ENCODE measurements at places on chromosomes 6 and 20. TPM values are rescaled to one million over a fixed set of nuclear protein-coding genes. Genes with fewer than 3 reads are reported as not detected.

DNA sequence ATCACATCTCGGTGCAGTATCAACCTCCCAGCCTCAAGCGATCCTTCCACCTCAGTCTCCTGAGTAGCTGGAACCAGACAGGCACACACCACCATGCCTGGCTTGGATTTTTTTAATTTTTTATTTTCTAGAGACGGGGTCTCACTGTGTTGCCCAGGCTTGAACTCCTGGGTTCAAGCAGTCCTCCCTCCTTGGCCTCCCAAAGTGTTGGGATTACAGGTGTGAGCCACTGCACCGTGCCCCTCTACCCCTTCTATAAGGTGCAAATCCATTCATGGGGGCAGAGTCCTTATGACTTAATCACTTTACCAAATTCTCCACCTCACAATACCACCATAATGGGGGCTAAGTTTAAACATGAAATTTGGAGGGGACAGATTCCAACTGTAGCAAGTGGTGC lies 37.7 kb downstream of the TMEM181 start:
- no peak overlapping the region for H3K4me3 ChIP-seq
- no peak overlapping the region for H3K27ac ChIP-seq
- no peak for DNase-seq
- H3K27me3 ChIP-seq = no peaks in the 10 kb centered on the region
- H3K4me1 ChIP-seq = no peaks in the 10 kb centered on the region

DNA sequence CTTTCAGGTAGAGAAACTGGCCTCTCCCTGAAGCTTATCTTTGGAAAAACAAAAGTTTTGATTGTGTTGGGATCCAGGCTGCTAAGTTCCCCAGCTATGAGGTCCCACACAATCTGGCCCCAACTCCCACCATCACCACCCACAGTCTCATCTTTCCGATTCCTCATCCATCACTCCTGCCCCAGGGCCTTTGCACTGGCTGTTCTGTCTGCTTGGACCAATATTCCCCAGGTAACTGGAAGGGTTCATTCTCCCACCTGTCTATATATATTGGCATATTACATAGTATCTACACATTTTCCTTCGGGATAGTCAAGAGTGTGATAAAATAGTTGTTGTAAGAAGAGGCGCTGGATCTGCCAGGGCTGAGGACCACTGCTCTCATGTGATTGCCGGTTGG lies 52.0 kb downstream of the CPNE5 start:
- H3K27ac ChIP-seq = no peak overlapping the region
- no peak for DNase-seq
- no peaks in the 10 kb centered on the region for H3K4me1 ChIP-seq
- H3K4me3 ChIP-seq = no peak overlapping the region

DNA sequence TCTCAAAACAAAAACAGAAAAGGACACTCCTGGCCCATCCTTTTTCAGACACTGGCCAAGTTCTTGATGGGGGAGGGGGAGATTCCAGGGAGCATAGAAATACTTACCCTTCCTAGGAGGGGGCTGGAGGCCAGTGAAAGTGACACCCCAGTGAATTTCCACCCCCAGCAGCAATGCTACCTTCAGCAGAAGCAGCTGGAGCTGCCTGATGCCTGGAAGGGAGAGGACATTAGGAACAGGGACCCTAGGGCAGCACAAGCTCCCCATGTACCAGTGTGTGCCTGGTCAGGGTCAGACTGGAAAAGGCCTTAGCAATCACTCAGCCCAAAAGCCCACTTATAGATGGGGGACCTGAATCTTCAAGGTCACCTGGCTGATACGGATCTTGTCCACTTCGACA lies 2.4 kb downstream of the MICAL1 start:
- DNase-seq = no peak
- H3K4me3 ChIP-seq = no peak overlapping the region
- H3K4me1 ChIP-seq = no peaks in the 10 kb centered on the region
- no peak overlapping the region for H3K27ac ChIP-seq
- H3K36me3 ChIP-seq = no peaks in the 10 kb centered on the region

DNA sequence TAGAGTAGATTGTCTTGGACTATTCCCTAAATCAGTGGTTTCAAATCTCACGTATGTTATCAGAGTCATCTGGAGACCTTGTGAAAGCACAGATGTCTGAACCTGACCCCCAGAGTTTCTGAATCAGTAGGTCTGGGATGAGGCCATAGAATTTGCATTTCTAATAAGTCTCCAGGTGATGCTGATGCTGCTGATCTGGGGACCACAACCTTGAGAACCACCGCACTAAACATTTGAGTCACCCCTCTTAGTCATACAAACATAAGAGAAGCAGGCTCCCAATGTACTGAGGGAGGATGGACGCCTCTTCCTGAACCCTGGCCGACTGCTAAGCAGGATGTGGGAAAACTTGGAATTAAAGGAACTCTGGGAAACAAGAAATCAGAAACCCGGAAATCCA lies 187.8 kb upstream of the PRDM1 start:
- H3K4me3 ChIP-seq = no peak overlapping the region
- no peak overlapping the region for H3K27ac ChIP-seq
- no peaks in the 10 kb centered on the region for H3K36me3 ChIP-seq
- H3K27me3 ChIP-seq = no peaks in the 10 kb centered on the region
- H3K4me1 ChIP-seq = no peaks in the 10 kb centered on the region
- no peak for DNase-seq

DNA sequence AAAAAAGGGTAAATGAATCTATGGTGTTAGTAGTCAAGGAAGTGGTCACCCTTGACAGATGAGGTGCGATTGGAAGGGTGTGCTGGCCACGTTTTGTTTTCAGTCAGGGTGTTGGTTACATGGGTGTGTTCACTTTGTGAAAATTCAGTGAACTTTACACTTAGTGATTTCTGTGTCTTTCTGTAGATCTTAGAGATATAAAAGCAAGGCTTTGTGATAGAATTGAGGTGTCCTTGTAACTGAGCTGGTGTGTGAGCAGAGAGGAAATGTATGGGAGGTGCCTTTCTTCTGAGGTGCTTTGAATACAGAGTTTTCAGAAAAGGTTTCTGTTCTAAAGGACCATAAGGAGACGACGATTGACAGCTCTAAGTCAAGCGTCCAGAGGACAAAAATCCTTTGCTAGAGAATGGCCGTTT lies 90.5 kb downstream of the SAMD3 start:
- DNase-seq = no peak
- no peaks in the 10 kb centered on the region for H3K27me3 ChIP-seq
- H3K4me3 ChIP-seq = no peak overlapping the region
- no peak overlapping the region for H3K27ac ChIP-seq
- no peaks in the 10 kb centered on the region for H3K4me1 ChIP-seq

DNA sequence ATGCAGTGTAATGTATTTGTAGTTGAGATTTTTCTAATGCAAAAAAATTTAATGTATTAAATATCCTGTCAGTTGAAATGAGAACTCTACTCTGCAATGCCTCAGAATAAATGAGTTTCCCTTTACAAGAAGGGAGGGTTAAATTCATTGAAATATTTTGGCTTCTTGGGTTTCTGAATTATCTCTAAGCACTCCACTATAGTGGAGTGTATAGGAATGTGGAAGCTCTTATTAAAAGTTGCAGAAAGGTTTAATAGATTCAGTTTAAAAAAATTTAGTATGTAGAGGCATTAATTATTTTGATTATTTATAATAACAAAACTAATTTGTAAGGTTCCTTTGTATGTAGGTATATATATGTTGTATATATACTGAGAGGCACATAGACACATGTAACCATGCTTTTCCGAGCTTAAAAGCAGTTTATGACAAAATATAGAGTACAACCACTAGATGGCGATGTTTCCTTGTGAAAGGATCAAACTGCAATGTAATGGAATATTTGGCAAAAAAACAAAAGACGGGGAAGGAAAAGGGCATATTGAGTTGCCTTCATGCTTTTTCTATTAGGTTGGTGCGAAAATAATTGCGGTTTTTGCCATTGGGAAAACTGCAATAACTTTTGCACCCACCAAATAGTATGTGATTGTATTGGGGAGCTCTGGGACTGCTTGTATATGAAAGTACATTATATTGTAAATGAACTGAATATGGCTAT lies 144.2 kb downstream of the MYO6 start:
- H3K27me3 ChIP-seq = no peaks in the 10 kb centered on the region
- DNase-seq = no peak
- no peaks in the 10 kb centered on the region for H3K4me1 ChIP-seq
- no peak overlapping the region for H3K27ac ChIP-seq
- H3K4me3 ChIP-seq = no peak overlapping the region
- no peaks in the 10 kb centered on the region for H3K36me3 ChIP-seq

DNA sequence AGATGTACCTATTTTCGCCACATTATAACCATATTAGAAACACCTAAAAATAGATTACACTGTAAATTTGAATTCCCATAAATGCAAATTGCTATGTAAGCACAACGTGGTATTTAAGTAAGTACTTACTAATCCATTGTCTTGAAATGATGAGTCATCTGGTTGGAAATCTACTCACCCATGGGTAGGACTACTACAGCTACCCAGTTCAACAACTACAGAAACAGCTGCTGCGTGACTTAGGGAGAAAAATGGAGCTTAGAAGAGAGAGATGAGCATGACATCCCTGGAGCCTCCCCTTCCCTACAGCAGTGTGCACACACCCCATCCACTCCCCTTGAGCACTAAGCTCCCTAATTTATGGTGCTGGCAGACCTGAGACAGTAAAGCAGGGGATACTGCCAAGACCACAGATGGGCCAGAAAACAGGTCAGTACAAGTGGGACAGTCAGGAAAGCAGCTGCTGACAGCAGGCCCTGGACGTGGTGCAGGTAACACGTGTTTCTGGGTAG lies 26.9 kb downstream of the RRAGD start:
- H3K27me3 ChIP-seq = no peaks in the 10 kb centered on the region
- DNase-seq = peak; percentile 71
- H3K36me3 ChIP-seq = no peaks in the 10 kb centered on the region

GRCh38 chr6:56406276-56407269 lies 159.2 kb upstream of the COL21A1 start:
- DNase-seq = no peak
- no peaks in the 10 kb centered on the region for H3K27me3 ChIP-seq
- no peak overlapping the region for H3K27ac ChIP-seq

DNA sequence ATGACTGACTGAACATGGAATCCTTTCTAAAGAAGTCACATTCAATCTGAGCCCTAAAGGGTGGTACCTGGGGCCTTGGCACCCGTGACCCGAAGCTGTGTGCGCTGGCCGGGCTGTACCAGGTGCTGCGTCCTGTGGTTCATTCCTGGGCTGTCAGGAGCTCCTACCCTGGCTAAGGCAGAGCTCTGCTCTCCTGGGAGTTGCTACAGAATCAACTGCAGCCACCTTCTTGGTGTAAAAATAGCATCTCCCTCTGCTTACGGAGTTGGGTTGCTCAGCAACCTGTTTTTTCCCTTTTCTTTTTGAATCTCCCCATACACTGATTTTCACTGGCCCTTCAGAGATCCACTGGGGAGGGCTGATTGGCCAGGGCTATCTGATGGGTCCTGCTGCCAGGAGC lies 236.6 kb upstream of the PDE10A start:
- DNase-seq = no peak
- no peaks in the 10 kb centered on the region for H3K27me3 ChIP-seq
- no peak overlapping the region for H3K27ac ChIP-seq
- no peak overlapping the region for H3K4me3 ChIP-seq
- no peaks in the 10 kb centered on the region for H3K36me3 ChIP-seq

GRCh38 chr6:39901670-39902069 lies 32.6 kb downstream of the MOCS1 start:
- no peaks in the 10 kb centered on the region for H3K36me3 ChIP-seq
- DNase-seq = no peak
- no peaks in the 10 kb centered on the region for H3K4me1 ChIP-seq
- H3K4me3 ChIP-seq = no peak overlapping the region

- DNase-seq = no peak
- no peak overlapping the region for H3K4me3 ChIP-seq
- H3K36me3 ChIP-seq = no peaks in the 10 kb centered on the region
- no peak overlapping the region for H3K27ac ChIP-seq
Observed at GRCh38 chr6:16043171-16044135, 85.4 kb upstream of the MYLIP start.

DNA sequence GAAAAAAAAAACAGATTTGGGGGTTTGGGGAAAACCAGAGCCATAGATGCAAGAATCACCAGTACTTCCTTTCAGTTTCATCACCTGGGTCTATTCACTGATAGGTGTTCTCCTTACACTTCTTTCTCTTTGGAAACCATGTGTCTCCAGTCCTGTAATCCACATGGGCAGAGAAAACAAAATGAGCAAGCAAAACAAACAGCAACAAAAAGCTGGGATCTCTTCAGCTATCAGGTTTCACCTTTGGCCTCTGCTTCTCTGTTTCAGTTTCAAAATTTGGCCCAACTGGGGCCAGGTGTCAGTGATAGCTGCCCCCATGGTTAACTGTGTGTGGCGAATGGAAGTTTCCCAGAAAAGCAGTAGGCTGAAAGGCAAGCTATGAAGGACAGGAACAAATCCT lies 220.0 kb upstream of the THBS2 start:
- no peaks in the 10 kb centered on the region for H3K36me3 ChIP-seq
- H3K4me1 ChIP-seq = no peaks in the 10 kb centered on the region
- H3K4me3 ChIP-seq = no peak overlapping the region
- H3K27ac ChIP-seq = no peak overlapping the region
- DNase-seq = no peak

DNA sequence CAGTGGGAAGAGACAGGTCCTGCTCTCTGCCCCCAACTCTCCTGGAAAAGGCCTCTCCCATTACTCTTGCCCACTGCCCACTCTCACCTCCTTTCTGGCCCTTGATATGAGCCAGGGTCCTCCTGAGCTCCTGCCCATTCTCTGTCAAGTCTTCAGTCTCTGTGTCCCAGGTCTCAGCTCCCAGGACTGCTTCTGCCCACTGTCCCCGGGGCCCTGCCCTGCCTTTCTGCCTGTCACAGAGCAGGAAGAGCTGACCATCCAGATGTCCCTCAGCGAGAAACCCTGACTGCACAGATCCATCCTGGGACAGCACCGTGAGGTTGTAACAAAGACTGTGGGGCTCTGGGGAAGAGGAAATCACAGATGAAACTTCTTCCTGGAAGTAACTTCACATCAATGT lies 22.2 kb downstream of the HLA-F start:
- no peak overlapping the region for H3K27ac ChIP-seq
- H3K4me3 ChIP-seq = no peak overlapping the region
- H3K27me3 ChIP-seq = no peaks in the 10 kb centered on the region

- H3K4me1 ChIP-seq = no peaks in the 10 kb centered on the region
- no peak overlapping the region for H3K27ac ChIP-seq
- no peak overlapping the region for H3K4me3 ChIP-seq
- no peaks in the 10 kb centered on the region for H3K36me3 ChIP-seq
- no peak for DNase-seq
- no peaks in the 10 kb centered on the region for H3K27me3 ChIP-seq
Observed at GRCh38 chr6:74925683-74926082, 280.2 kb downstream of the COL12A1 start.

The MYCT1 gene
- total RNA-seq = 7.3 TPM

The CDC25B gene
- total RNA-seq = 25.6 TPM

The HTR1B gene
- total RNA-seq = 2.8 TPM

All from prostate gland (tissue), 2 donors.